ENCODE measurements at places on chromosomes 6 and 20. TPM values are rescaled to one million over a fixed set of nuclear protein-coding genes. Genes with fewer than 3 reads are reported as not detected.

DNA sequence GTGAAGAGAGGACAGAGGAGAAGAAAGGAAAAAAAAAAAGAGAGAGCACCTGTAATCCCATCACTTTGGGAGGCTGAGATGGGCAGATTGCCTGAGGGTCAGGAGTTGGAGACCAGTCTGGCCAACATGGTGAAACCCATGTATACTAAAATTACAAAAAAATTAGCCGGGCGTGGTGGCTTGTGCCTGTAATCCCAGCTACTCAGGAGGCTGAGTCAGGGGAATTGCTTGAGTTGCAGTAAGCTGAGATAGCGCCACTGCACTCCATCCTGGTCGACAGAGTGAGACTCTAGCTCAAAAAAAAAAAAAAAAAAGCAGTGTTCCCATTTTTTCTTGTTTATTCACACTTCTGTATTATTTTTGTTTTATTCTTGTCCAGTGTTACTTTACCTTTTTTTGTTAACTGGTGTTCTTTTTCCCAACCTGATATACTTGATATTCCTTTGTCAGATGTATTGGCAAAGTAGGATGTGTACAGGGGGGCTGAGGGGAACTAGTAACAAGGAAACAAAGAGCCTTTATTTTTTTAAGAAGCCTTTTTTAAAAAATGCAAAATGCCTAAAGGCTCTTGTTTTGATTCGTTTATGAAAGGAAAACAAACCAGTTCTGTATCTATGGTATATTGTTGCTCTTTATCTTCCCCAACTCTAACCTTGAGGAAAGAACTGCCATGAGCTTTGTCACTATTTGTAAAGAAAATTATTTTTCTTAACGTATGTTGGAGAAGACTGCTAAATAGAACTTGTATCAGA lies 22.3 kb downstream of the COL19A1 start:
- no peaks in the 10 kb centered on the region for H3K36me3 ChIP-seq
- H3K27me3 ChIP-seq = peaks cover 4% of the 10 kb centered on the region
- no peaks in the 10 kb centered on the region for H3K4me1 ChIP-seq

- H3K4me3 ChIP-seq = no peak overlapping the region
- DNase-seq = no peak
- no peaks in the 10 kb centered on the region for H3K36me3 ChIP-seq
- no peak overlapping the region for H3K27ac ChIP-seq
- H3K27me3 ChIP-seq = no peaks in the 10 kb centered on the region
Observed at GRCh38 chr20:16580147-16580546, 6.9 kb upstream of the KIF16B start.

DNA sequence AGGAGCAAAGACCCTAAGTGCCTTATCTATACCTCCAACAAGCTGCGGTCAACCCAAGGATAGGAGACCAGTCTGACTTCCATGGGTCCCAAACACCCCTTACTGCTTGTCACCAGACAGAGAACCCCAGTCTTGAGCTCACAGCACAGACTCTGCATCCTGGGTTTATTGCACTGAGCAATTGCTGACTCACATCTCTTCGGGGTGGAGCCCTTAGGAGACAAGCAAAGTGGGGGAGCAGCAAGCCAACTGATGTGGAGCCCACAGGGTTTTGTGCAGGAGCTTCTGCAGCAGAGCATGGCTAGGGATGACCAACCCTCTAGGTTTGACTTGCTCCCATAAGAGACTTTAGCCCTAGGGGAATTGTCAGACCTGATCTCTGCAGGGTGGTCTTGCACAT lies 38.6 kb upstream of the EYS start:
- no peaks in the 10 kb centered on the region for H3K27me3 ChIP-seq
- H3K27ac ChIP-seq = no peak overlapping the region
- H3K4me1 ChIP-seq = no peaks in the 10 kb centered on the region
- no peak for DNase-seq

GRCh38 chr20:19341348-19342053 lies 129.1 kb downstream of the SLC24A3 start:
- H3K27me3 ChIP-seq = no peaks in the 10 kb centered on the region
- no peaks in the 10 kb centered on the region for H3K4me1 ChIP-seq
- no peak overlapping the region for H3K4me3 ChIP-seq
- no peak for DNase-seq

Gene CYP24A1
- not detected for total RNA-seq

DNA sequence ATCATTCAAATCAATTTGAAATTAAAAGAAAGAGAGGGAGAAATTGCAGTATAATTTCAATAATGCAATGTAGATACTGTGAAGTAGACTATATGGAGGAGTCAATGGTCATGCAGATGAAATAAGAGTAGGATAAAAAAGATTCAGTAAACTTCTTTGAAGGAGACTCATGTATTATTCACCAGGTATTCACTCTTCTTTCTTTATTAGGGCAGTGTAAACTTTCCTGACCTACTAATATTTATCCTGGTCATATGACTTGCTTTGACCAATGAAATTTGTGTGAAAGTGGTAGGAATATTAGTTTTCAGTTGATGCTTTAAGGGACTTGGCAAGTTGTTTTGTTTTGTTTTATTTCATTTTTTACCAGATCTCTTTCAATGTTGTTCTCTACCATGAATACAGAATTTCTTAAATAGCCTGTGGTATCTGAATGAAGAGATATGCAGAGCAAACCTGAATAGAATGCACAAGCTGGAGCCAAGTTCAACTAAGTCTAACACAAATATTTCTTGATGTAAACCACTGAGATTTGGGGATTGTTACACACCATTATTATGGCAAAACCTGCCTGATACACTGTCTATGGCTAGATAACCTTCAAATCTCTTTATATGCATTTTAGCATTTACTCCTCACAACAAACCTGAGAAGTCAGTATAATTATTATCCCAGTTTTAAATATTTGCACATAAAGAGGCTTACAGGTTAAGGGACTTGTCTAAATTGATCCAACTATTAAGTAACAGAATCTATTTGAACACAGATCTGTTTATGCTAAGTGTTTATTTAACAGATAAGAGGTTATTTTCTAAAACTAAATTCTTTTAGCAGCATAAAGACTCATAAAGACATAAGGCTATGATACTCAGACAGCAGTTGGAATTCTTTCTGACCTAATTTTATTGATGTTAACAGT lies 311.2 kb downstream of the PKHD1 start:
- H3K4me1 ChIP-seq = no peaks in the 10 kb centered on the region
- no peaks in the 10 kb centered on the region for H3K36me3 ChIP-seq
- H3K4me3 ChIP-seq = no peak overlapping the region
- no peak for DNase-seq
- H3K27ac ChIP-seq = no peak overlapping the region
- no peaks in the 10 kb centered on the region for H3K27me3 ChIP-seq

GRCh38 chr20:17646209-17646960 lies 35.7 kb downstream of the RRBP1 start:
- peaks cover 16% of the 10 kb centered on the region for H3K36me3 ChIP-seq
- H3K4me3 ChIP-seq = no peak overlapping the region
- DNase-seq = no peak

Gene HTR1E
- not detected for total RNA-seq

GRCh38 chr20:61521687-61522420 lies 269.8 kb downstream of the CDH4 start:
- H3K27me3 ChIP-seq = no peaks in the 10 kb centered on the region
- no peaks in the 10 kb centered on the region for H3K36me3 ChIP-seq
- H3K4me1 ChIP-seq = no peaks in the 10 kb centered on the region
- H3K27ac ChIP-seq = no peak overlapping the region
- H3K4me3 ChIP-seq = no peak overlapping the region

Gene TP53INP2
- 41.4 TPM for total RNA-seq

Gene NRSN1
- total RNA-seq = not detected

Gene HLA-DOA
- total RNA-seq = 4.0 TPM

DNA sequence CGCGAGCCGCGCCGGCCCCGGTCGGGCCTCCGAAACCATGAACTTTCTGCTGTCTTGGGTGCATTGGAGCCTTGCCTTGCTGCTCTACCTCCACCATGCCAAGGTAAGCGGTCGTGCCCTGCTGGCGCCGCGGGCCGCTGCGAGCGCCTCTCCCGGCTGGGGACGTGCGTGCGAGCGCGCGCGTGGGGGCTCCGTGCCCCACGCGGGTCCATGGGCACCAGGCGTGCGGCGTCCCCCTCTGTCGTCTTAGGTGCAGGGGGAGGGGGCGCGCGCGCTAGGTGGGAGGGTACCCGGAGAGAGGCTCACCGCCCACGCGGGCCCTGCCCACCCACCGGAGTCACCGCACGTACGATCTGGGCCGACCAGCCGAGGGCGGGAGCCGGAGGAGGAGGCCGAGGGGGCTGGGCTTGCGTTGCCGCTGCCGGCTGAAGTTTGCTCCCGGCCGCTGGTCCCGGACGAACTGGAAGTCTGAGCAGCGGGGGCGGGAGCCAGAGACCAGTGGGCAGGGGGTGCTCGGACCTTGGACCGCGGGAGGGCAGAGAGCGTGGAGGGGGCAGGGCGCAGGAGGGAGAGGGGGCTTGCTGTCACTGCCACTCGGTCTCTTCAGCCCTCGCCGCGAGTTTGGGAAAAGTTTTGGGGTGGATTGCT lies 1.3 kb downstream of the VEGFA start:
- peak overlapping the region; percentile 73 for H3K4me3 ChIP-seq
- peak; percentile 45 for DNase-seq
- H3K27ac ChIP-seq = peak overlapping the region; percentile 45
- H3K27me3 ChIP-seq = peaks cover 8% of the 10 kb centered on the region
- H3K36me3 ChIP-seq = no peaks in the 10 kb centered on the region

GRCh38 chr6:63573899-63574553 lies 1.7 kb downstream of the LOC128125822 start:
- peaks cover 16% of the 10 kb centered on the region for H3K4me1 ChIP-seq
- H3K4me3 ChIP-seq = peak overlapping the region; percentile 81
- no peaks in the 10 kb centered on the region for H3K27me3 ChIP-seq
- H3K36me3 ChIP-seq = peaks cover 5% of the 10 kb centered on the region
- DNase-seq = peak; percentile 38
- H3K27ac ChIP-seq = peak overlapping the region; percentile 97

Gene SLC35D3
- total RNA-seq = not detected

Gene KHDC1L
- total RNA-seq = not detected

Gene ADAT2
- 19.4 TPM for total RNA-seq

DNA sequence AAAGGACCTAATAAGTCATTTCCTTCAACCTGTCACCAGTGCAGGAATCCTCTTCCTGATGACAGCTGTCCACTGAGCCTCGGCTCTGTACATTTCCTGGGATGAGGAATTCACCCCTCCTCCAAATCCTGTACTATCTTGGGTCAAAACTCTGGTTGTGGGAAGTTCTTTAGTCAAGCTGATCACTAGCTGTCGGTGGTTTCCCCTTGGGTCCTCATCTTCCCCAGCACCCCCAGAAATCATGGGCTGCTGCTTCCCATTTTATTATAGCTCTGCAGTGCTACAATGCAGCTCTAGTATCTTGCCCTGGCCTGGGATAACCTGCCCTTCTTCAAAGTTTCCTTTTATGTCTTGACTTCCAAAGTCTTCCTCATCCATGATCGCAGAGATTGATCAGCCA lies 14.6 kb upstream of the ADA start:
- no peak overlapping the region for H3K4me3 ChIP-seq
- no peak for DNase-seq
- no peaks in the 10 kb centered on the region for H3K36me3 ChIP-seq
- H3K27ac ChIP-seq = no peak overlapping the region
- no peaks in the 10 kb centered on the region for H3K27me3 ChIP-seq

DNA sequence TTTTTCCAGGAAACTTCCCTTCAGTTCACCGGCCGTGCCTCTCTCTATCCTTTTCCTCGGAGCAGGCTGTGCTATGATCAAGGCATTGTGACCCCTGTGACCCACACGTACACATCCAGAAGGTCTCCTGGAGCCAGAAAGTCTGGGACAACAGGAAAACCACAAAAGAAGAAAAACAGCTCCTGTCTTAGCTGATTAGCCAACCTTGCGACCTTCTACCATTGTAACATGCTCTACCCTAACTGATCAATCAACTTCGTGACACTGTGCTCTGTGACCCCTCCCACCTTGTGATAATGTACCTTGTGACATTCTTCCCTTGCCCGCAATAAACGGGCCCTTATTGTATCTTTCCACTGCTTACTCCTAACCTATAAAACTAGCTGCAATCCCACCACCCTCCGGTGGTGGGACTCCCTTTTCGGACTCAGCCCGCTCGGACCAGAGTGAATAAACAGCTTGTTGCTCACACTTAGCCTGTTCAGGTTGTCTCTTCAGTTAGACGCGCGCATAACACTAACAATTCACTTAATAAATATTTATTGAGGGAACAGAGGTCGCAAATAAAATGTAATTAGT lies 24.2 kb downstream of the ZNF311 start:
- peak overlapping the region; percentile 99 for H3K4me3 ChIP-seq
- peaks cover 20% of the 10 kb centered on the region for H3K4me1 ChIP-seq
- no peaks in the 10 kb centered on the region for H3K27me3 ChIP-seq
- no peaks in the 10 kb centered on the region for H3K36me3 ChIP-seq
- peak; percentile 48 for DNase-seq

Gene ARMH2
- total RNA-seq = 2.7 TPM

GRCh38 chr6:141321493-141322347 lies 811.0 kb upstream of the GJE1 start:
- H3K27ac ChIP-seq = no peak overlapping the region
- H3K36me3 ChIP-seq = no peaks in the 10 kb centered on the region
- no peaks in the 10 kb centered on the region for H3K27me3 ChIP-seq
- no peaks in the 10 kb centered on the region for H3K4me1 ChIP-seq
- no peak for DNase-seq
- no peak overlapping the region for H3K4me3 ChIP-seq

All from naive thymus-derived CD4-positive, alpha-beta T cell (primary cell).